ENCODE measurements at places on chromosomes 7 and 10. TPM values are rescaled to one million over a fixed set of nuclear protein-coding genes. Genes with fewer than 3 reads are reported as not detected.

CCDC136 gene
- total RNA-seq: 0.93 TPM

LIPK gene
- not detected for total RNA-seq

JMJD1C gene
- 32.7 TPM for total RNA-seq

TNS3 gene
- 86.6 TPM for total RNA-seq

MAD1L1 gene
- 13.8 TPM for total RNA-seq

DNA sequence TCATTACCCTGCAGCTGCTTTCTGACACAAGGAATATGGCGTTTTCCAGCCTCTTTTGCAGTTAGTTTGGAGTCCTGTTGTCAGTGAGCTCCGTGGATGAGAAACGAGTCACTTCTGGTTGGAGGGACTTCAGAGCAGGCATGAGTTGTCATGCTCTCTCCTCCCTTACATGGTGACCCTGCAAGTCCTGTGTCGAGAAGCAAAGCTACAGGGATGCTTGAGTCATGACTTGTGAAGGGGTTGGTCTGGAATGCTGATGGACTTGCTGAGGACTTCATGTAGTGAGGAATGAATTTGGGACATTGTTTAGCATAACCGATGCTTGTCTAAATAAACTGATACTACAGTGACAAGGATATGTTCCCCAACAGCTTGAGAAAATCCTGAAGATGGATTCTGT lies 108.8 kb downstream of the ADCYAP1R1 start:
- no peaks in the 10 kb centered on the region for H3K36me3 ChIP-seq
- H3K27me3 ChIP-seq: no peaks in the 10 kb centered on the region
- H3K4me1 ChIP-seq: no peaks in the 10 kb centered on the region
- no peak overlapping the region for H3K4me3 ChIP-seq
- H3K27ac ChIP-seq: no peak overlapping the region

DNA sequence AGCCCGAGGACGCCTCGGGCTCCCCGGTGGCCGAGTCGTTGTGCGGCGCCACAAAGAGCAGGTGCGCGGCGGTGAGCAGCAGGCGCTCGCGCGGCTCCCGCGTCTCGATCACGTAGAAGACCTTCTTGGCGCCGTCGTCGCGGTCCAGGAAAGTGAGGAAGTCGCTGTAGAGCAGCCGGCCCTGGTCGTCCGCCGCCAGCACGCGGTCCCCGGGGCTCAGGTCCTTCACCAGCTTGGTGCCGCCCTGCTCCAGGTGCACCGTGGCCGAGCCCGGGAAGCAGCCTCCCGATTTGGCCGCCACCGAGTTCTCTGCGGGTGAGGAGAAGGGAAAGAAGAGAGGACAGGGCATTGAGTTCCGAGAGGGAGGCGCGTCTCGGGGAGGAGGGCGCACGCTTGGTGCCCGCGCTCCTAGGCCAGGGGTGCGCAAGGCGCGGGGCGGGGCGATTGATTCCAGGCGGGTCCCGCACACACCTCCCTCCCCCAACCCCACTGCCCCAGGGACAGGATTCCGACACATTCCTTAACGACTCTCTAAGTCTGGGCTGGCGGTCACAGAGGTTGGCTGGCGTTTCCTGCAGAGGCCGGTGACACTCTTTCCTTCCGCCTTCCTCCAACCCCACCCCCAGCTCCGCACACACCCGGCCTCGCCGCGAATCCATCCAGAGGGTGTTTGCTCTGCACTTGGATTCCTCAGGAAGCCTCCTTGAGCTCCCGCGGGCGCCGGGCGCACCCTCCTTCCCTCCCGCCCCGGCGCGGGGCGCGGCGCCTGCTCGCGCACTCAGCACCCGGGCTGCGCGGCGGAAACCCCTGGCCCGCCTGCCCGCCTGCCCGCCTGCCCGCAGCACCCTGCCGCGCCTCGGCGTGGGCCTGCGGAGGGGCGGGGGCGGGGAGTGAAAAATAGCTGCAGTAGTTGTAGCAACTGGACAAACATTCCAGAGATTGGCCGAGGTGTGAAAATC lies 8.6 kb downstream of the SHH start:
- peaks cover 23% of the 10 kb centered on the region for H3K4me1 ChIP-seq
- peaks cover 4% of the 10 kb centered on the region for H3K27me3 ChIP-seq
- H3K27ac ChIP-seq: no peak overlapping the region
- DNase-seq: no peak
- H3K36me3 ChIP-seq: no peaks in the 10 kb centered on the region

DNA sequence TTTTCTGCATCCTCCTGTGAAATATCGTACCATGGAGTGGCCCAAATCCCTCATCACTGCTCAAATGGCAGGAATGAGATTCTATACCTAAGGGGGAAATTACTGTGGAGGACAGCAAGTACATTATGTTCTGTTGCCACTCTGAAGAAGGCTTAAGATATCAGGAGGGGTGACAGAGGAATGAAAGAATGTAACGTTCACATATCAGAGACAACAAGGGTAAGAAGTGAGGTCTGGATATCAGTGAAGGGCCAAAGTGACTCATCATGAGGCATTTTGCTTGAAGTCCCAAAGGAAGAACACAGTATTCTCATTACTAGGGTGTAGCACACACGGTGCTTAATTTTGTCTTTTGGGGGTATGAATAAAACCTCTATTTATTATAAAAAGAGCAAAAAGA lies 71.5 kb upstream of the SLC13A1 start:
- no peaks in the 10 kb centered on the region for H3K36me3 ChIP-seq
- no peak for DNase-seq
- no peak overlapping the region for H3K27ac ChIP-seq
- no peak overlapping the region for H3K4me3 ChIP-seq
- H3K27me3 ChIP-seq: no peaks in the 10 kb centered on the region

DNA sequence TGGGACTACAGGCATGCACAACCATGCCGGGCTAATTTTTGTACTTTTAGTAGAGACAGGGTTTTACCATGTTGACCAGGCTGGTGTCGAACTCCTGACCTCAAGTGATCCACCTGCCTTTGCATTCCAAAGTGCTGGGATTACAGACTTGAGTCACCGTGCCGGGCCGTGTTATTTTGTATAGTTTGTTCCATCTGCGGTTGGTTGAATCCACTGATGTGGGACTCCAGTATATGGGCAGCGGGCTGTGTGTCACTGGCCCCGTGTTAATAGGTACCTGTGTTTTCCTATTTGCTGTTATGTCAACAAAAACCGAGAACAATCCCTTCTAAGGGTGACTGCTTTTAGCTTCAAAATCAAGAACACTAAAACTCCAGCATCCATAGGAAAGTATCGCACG lies 297.6 kb upstream of the PITRM1 start:
- H3K27me3 ChIP-seq: no peaks in the 10 kb centered on the region
- no peak overlapping the region for H3K27ac ChIP-seq
- DNase-seq: no peak
- no peak overlapping the region for H3K4me3 ChIP-seq
- H3K4me1 ChIP-seq: peaks cover 2% of the 10 kb centered on the region

DNA sequence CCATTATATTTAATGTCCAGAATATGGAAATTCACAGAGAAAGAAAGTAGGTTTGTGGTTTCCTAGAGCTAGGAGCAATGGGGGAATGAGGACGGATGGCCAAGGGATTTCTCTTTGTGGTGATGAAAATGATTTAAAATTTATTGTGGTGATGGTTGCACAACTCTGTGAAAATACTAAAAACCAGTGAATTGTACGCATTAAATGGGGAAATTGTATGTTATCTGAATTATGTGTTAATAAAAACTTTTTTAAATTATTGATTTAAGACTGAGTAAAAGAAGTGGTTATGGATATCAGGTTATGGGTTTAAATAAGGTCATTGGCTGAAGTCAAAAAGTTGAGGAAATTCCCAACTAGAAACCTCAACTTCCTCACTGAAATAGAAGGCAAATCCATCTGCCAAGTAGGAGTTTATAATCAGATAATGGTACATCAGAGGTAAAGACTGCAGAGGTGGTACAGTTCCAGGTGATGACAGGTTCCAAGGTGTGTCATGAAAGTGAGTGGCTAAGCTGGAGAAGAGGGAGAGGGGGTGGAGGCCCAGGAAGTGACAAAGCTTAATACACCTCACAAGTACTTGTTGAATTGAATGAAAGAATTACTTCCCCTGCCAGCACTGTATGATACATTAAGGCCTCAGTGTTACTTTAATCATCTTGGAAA lies 68.9 kb upstream of the CCDC71L start:
- H3K4me3 ChIP-seq: no peak overlapping the region
- H3K27me3 ChIP-seq: no peaks in the 10 kb centered on the region
- H3K36me3 ChIP-seq: no peaks in the 10 kb centered on the region
- no peak for DNase-seq
- H3K4me1 ChIP-seq: peaks cover 7% of the 10 kb centered on the region

DNA sequence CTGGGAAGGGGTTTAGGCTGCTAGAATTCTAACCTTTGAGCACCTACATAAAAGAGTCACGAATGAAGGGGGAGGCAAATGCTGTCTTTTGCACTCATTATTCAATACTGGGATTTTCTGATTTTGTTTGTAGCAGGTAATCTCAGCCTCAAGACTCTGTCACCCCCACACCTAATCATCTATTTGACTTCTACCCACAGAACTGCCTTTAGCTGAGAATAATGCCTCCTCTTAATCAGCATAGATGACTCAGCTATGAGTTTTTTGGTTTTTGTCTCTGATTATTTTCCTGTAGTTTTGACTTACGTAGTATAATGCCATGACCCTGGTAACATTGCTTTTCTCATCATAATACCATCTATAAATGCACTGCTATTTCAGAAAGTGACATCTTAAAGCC lies 42.7 kb upstream of the CACNB2 start:
- no peaks in the 10 kb centered on the region for H3K36me3 ChIP-seq
- no peak overlapping the region for H3K4me3 ChIP-seq
- no peaks in the 10 kb centered on the region for H3K4me1 ChIP-seq
- H3K27me3 ChIP-seq: no peaks in the 10 kb centered on the region
- no peak for DNase-seq
- no peak overlapping the region for H3K27ac ChIP-seq

DNA sequence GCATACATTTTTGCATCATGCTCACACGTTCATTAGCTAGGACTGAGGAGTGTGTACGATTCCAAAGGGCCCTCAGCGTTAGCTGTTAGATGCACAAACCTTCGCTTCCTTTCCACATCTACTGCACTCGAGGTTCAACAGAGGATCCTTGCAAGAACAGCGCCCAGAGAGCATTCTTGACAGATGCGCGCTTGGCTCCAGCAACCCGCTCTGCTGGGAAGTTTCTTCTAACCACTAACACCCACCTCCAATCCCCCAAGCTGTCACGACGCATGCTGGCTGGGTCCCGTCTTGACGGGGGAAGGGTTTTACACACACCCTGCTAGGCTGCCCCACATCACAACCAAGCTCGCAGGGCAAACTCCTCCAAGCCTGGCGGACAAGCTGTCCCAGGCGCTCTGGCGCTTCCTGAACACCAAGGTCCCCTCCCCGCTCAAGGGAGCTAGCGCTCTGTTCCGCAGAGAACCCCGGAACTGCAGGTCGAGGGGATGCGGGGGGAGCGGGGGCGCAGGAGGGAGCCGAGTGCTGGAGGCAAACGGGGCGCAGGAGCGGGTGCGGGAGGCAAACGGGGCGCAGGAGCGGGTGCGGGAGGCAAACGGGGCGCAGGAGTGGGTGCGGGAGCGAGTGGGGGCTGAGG lies 653 bp upstream of the ADRB1 start:
- no peaks in the 10 kb centered on the region for H3K36me3 ChIP-seq
- H3K27ac ChIP-seq: peak overlapping the region; percentile 65
- H3K27me3 ChIP-seq: no peaks in the 10 kb centered on the region

Data from pancreas (tissue), 10 donors.